AG20443 (cell line): ENCODE measurements at places on chromosomes 2 and 18.

DNA sequence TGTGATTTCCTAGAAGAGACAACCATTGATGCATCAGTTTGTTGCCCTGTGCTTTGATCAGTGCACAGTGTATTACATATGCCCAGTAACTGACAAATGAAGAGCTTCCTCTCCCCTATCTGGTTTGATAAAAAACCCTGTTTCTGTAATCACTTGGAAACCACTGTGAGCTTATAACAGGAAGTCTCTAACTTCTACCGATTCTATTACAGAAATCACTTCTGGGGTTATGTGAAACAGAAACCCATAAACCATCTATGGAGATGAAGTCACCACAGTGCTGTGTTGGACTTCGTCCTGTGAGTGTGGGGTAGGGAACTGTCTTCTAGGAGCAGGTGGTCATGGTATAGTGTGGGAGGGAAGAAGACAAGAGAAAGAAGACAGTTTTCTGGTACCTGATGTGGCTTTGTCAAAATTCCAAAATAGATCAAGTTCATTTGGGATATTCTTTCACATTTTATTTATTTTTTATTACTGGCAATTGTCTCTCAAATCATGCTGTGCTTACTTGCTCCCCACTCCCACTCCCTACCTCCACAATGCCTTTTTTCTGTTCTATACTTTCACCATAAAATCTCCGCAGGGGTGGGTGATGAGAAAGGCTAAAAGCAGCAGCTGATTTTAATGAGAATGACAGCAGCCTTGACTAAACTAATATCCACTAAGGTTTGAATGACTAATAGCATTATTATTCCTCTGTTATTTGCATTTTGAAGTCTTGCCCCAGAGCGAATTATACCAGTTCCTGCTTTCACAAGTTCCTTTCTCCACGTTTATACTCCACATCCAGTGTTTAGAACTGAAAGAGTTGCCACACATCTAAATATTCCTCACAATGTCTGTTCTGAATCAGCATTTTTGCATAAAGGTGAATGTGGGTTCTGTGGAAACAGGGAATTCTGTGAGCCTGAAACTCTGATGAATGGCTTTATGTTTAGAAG is 41.7 kb upstream of the RND3 start:
- peak; percentile 58 for DNase-seq

DNA sequence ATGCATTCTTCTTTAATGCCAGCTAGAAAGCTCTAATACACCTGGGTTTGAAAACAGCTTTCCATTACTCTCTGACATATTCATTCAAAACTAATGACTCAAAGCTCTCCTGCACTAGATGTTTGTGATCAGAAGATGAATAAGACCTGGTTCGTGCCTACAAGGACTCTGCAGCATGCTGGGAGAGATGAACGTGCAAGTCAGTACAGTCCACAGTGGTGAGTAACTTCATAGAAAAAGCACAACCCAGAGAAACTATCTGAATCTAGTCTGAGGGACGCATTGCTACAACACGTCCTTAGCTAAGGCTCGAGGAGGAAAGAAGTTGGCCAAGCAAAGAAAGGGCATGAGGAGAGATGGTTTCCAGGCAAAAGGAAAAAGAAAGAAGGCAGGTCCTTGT is 234.3 kb downstream of the OSR1 start:
- peak; percentile 87 for DNase-seq

DNA sequence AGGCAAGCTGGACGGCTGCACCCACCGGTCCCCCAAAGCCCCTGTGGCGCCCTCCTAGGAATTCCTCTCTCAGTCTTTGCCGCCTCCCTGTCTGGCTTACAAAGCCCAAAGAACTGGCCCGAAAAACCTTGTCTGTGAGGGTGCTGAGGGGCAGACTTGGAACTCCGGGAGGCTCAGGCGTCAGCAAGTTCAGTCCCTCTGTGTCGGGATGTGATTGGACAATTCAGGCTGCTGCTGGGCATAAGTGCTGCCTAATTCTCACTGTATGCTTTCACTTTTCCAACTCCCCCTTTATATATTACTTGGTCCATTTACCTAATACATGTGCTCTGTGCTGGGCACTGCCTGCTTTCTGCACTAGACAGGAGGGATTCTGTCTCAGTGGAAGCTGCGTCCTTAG is 20.3 kb upstream of the SH3RF3 start:
- no peak for DNase-seq

DNA sequence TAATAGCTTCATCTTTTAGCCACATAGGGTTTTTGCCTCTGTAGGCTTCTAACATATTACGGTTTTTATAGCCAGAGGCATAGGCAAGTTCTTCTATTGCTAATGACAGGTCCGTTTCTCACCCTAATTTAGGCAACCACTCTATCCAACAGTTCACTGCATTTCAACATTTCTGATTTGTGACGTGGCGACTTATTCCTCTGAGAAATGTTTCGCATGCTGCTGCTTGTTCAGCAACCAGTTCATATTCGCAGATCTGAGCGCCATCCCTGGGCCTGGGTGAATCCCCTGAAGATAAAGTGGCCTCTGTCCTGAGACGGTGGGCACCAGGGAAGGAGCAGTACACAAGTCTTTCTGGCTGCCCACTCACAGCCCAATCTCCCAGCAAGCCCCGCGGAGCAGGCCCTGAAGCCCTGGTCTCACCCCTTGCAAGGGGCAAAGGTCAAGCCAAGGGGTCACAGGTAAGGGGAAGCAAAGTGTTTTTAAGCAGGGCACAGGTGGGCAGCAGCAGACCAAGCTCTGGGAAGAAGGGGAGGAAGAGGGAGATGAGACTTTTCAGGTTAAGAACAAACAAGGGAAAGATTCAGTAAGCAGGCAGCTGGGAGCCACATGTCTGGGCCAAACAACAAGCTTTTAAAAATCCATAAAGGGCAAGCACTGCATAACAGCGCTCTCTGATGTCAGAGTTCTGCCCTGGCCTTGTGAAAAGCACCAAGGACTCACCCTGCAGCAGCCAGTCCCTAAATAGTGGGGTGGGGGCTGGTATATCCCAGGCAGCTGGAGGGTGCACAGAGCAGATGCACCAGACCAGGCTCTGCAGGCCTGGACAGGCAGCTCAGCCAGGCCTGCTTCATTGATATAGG is 10.8 kb upstream of the COX7A2L start:
- peak; percentile 22 for DNase-seq

- no peak for DNase-seq
Measured at GRCh38 chr2:207387001-207387571, 142.7 kb upstream of the CREB1 start.

- DNase-seq: peak; percentile 61
Measured at GRCh38 chr2:63049970-63050333, 678 bp upstream of the OTX1 start.

DNA sequence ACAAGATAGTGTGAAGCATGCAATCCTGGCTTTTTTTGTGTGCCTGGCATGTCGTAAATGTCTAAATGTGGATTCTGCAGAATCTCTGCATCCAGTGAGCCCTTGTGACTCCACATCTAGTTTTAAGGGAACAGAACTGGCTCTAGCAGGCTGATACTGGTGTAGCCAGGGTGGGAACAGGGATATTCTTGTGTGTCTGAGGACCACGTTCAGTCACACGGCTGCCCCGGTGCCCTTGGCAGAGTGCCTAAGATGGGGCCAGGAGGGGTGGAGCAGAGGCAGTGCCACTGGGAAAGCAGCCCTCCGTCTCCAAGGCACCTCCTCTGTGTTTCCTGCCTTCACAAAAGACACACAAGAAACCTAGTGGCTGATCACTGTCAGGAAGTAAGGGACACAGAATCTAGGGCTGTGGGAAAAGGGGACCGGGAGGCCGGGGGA is 91.5 kb upstream of the PARD3B start:
- DNase-seq: peak; percentile 16

- DNase-seq: peak; percentile 77
Measured at GRCh38 chr2:189179570-189179950, at the start of gene COL5A2. Gene COL5A2, minus strand, starts transcription at chr2:189179761. Its CDS starts 157 bp downstream, at chr2:189179604.

DNA sequence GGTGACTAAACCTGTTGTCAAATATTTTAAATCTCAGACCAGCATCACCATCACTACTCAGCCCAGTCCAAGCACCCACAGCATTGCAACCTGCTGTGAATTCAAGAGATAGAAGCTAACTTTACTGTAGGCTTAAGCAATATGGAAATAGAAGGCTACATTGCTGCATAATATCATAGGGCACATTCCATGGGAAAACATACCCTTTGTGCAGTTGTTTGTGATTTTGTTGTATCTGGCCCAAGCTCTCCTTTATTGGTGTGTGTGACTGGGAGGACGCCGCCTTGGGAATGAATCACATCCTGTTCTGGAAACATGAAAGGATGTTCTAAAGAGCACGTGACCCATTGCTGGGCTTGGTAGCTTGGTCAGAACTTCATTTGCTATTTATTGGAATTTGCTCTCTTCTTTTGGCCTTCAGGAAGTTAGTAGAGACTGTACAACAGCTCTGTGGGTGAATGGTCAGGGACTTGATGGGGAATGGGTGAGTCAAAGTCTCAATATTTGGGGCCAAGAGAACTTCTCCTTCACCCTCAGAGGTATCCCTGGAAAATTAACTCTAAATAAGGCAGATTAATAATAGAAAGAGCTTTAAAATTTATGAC is 106.8 kb upstream of the SERPINE2 start:
- peak; percentile 85 for DNase-seq

- no peak for DNase-seq
Measured at GRCh38 chr18:4119813-4120212, 335.3 kb downstream of the DLGAP1 start.

DNA sequence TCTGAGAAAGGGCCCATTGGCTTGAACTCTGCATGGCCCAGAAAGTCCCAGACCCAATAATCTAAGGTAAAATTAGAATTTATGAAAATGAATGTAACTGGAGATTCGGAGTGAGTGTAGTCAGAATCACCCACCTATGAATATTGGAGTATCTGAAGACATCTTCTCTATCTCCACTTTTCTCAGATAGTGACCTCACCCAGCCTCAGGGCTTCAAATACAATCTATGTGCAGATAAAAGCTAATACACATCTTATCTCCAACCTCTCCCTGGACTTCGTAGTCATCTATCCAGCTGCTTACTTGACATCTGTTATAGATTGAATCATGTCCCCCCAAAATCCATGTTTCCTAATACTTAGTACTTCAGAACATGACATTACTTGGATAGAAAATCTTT is 263.2 kb downstream of the RAD51AP2 start:
- DNase-seq: no peak

DNA sequence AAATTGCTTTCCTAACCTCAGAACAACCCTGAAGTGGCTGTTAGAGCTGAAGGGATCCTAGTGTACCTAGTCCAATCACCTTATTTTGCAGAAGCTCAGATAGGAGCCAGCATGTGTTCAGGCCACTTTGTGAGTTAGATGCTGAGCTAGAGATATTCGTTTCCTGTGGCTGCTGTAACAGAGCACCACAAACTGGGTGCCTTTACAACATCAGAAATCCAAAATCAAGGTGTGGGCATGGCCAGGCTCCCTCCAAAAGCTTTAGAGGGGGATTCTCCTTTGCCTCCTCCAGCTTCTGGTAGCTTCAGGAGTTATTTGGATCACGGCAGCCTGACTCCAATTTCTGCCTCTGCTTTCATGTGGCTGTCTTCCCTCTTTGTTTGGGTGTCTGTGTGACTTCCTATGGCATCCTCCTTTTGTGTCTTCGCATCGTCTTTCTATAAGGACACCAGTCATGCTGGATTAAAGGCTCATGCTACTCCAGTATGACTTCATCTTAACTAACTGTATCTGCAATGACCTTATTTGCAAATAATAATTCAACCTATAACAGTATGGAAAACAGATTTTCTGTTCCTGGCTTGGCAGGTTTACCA is 86.3 kb upstream of the TGFA start:
- no peak for DNase-seq

DNA sequence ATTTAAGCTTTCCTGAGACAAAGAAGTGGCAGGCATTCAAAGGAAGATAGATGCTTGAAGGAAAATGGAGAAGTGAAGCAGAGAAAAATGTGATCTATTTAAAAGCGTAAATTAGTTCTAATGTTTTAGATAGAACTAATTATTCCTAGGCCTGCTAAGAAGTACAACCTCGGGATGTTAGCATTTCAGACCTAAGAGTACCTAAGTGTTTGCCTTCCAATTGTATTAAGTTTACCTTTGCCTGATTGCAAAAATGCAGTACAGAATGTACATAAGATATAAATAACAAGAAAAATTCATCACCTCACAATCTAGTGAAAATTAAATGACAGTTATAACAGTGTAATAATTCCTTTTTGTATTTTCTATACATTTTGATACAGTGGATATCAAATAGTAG is 71.1 kb upstream of the HNMT start:
- DNase-seq: no peak

GRCh38 chr2:85996591-85996990 is 107.8 kb upstream of the ST3GAL5 start:
- no peak for DNase-seq

- no peak for DNase-seq
Measured at GRCh38 chr2:28021898-28022297, 131.4 kb downstream of the BABAM2 start.

GRCh38 chr2:24365051-24365450 is 4.7 kb upstream of the ITSN2 start:
- DNase-seq: peak; percentile 32

DNA sequence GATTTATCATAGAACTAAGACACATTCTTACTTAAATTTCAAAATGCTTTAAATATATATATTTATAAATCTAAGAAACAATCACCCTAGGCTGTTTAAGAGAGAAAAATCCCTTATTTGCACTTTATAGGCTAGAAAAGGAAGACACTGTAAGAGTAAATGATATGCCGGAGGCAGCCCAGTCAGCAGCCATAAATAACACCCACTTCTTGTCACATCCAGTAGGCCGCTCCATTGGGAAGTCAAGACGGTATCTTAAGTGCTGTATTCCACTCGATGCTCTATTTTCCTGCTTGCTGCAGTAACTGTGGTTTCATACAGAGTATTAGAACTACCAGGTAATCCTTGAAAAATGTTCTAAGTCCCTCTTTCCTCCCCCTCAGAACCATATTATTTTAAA is 57.9 kb downstream of the ABCA12 start:
- DNase-seq: no peak

DNA sequence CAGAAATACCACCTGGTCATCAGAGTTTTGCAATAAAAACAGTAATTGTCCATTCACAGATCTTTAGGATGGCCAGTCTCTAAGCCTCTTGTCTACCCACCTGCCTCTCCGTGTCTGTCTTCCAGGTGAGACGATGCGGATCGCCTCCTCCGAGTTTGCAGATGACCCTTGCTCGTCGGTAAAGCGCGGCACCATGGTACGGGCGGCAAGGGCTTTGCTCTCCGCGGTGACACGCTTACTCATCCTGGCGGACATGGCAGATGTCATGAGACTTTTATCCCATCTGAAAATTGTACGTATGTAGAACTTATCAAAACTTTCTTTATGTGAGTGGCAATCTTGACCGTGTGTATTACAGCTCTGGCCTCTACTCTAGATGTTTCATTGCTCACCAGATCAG is 345.0 kb downstream of the CTNNA2 start:
- no peak for DNase-seq

DNA sequence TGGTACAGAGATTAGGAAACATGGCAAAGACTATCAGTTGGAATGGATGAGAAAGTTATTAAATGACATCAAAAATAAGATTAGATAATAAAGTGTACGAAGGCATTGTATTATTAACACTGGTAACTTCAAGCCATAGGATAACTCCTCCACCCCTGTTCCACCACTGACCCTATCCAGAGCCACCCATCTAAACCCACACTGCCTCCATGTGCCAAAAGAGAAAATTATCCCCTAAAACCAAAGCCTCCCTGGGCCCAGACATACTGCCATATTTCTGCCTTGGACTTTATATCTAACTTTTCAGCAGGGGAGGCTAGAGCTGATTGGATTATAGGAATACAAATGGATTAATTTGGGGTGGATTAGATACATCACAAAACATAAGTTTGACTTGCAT is 443.7 kb downstream of the BCL11A start:
- DNase-seq: no peak
